ENCODE measurements at places on chromosomes 4 and X.

GRCh38 chr4:162366146-162366545 is 202.3 kb upstream of the FSTL5 start:
- no peak for DNase-seq

DNA sequence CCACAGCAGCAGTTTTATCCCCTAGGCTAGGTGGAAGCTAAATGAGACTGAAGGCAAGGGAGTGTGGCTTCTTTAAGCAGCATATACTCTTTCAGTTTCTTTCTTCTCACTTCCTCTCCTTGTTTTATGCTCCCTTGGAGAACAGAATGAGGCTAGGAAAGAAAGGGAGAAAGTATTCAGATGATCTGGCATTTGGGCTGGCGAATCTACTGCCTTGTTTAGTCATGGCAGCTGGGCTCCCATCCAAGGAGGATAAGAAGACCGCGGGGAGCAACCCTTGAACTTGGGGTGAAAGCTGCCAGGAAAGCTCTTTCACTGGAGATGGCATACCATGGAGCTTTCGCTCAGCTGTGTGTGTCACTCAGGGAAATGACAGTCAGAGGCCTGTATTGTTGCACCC is 72.1 kb downstream of the ARHGEF38 start:
- no peak for DNase-seq

GRCh38 chr4:120524237-120524636 is 398.3 kb downstream of the PRDM5 start:
- DNase-seq: no peak

DNA sequence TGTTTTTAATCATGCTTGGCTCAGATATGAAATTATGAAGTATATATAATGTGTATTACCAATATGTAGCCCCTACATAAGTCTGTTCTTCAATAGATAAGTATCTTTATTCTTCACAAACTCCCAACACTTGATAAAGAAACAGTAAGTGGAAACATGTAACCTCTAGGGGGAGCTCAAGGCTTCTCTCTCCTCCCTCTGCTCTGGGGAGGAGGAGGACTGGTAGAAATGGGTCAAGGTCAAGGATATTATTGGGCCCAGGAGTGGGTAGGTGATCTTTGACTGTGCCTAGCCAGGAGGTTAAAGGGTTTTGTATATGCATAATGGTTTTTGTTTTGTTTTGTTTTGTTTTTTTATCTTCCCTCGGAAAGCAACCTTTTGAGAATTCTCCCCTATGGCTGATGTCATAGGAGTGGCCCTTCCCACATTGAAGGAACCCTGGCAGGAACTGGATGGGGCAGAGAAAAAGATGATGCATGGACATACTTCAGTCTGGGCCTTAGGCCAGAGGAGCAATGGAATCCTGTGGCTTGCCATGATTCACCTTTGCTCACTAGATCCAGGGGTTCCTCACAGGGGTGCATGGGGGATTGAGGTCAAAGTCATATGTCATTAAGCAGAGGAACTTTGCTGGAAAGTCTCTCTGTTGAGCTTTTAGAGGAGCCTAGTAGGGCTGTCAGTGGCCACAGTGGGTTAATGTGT is 460.3 kb downstream of the MID1IP1 start:
- DNase-seq: no peak

DNA sequence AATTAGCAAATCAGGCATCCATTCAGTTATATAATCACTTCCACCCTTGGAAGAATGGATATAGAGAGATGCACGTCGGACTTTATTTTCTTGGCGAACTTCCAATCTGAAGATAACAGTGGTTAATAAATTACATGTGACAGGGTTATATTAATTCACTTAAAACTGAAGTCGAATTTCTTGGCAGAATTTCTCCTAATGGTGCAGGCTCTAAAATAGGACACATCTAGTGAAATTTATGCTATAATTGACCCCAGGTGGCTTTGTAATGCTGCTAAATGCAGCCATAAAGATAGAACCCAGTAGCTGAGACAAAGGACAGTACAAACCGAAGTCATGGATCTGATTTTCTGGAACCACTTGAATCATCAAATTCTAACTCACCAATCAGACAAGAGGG is 20.8 kb upstream of the SLC10A4 start:
- no peak for DNase-seq

DNA sequence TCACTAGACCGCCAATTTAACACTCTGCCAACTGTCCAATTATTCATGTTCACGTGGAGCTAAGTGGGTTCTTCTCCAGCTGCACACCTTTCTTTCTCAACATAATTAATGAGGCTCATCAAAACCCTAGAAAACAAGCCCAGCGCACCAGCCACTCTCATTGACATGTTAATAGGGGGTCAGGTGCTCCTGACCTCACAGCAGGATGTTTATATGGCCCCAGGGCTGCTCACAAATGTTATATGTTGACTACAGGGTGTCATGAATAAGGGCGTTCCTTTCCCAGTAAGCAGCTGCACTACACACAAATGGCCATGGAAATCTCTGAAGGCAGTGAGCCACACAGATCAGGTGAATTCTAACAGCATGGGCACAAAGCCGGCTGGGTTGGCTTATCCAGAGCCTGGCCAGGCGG is 209.8 kb downstream of the MGST2 start:
- no peak for DNase-seq

Data from T-helper 22 cell (primary cell).